Stimulated activated CD8-positive, alpha-beta memory T cell treated with anti-CD3 and anti-CD28 coated beads, Interleukin-4, amount 100 ng/mL, for 1 hour (primary cell): ENCODE measurements at places on chromosomes 5 and 9.

- DNase-seq: no peak
Observed at GRCh38 chr5:166977911-166978422, 1313.5 kb upstream of the WWC1 start.

- DNase-seq: no peak
Observed at GRCh38 chr5:124330595-124331220, 415.7 kb downstream of the ZNF608 start.

DNA sequence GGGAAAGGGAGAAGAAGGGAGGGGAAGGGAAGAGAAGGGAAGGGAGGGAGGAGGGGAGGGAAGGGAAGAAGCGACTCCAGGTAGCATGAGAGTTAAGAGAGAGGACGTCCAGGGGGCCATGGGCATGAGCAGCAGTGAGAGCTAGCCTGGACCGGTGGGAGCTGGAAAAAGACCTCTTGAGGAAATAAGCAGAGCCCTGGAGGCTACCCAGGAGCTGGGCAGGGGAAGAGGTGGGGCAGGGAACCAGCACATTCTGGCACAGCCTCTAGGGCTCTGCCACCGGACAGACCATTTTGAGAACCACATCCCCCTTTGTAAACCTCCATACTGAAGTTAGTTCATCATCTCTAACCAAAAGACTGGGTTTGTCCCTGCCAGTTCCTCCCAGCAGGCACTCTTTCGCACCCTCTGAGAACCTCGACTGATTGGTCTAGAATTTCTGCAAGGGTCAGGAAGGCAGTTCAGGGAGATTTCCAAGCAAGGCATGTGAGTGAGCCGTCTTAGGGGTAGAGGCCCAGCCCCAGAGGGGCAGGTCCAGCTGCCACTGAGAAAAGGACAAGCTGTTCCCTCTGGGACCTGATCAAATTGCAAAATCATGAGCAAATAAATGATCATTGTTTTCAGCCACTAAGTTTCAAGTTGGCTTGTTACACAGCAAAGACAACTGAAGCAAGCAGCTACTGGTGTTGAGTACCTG, 11.6 kb downstream of the NAIF1 start:
- no peak for DNase-seq

GRCh38 chr5:177091232-177091631, 4.5 kb downstream of the FGFR4 start:
- no peak for DNase-seq

DNA sequence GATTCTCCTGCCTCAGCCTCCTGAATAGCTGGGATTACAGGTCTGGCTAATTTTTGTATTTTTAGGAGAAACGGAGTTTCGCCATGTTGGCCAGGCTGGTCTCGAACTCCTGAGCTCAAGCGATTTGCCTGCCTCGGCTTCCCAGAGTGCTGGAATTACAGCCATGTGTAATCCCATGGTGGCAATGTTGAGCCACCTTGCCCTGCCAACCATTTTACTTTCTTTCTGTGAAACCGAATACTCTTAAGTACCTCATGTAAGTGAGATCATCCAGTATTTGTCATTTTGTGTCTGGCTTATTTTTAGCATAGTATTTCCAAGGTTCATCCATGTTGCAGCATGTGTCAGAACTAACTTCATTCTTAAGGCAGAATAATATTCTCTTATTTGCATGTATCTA, 8.2 kb downstream of the PRRC2B start:
- no peak for DNase-seq

- DNase-seq: no peak
Observed at GRCh38 chr5:31516802-31517201, 15.1 kb downstream of the DROSHA start.

- DNase-seq: no peak
Observed at GRCh38 chr9:959914-960313, 16.5 kb upstream of the DMRT3 start.
